Muscle of arm (tissue), 14 donors: ENCODE measurements at places on chromosomes 6 and 20. TPM values are rescaled to one million over a fixed set of nuclear protein-coding genes. Genes with fewer than 3 reads are reported as not detected.

DNA sequence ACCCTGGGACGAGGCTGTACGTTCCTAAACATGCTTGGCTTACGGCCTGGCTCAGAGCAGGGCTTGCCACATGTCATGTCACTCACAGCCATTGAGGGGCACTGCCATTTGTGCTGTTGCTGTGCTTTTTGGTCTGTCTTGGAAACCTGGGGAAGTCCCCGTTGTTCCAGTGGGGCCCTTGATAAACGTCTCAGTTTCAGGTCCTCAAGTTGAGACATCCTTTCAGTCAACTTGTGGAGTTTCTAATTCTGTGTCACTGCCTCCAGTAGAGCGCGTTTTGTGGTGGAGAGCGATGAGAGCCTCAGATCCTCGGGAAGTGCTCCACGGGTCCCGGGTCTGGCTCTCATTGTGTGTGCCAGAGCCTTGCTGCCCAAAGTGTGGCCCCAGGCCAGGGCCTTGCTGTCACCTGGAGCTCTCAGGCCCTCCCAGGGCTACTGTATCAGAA is 43.0 kb upstream of the CCR6 start:
- no peak for DNase-seq

DNA sequence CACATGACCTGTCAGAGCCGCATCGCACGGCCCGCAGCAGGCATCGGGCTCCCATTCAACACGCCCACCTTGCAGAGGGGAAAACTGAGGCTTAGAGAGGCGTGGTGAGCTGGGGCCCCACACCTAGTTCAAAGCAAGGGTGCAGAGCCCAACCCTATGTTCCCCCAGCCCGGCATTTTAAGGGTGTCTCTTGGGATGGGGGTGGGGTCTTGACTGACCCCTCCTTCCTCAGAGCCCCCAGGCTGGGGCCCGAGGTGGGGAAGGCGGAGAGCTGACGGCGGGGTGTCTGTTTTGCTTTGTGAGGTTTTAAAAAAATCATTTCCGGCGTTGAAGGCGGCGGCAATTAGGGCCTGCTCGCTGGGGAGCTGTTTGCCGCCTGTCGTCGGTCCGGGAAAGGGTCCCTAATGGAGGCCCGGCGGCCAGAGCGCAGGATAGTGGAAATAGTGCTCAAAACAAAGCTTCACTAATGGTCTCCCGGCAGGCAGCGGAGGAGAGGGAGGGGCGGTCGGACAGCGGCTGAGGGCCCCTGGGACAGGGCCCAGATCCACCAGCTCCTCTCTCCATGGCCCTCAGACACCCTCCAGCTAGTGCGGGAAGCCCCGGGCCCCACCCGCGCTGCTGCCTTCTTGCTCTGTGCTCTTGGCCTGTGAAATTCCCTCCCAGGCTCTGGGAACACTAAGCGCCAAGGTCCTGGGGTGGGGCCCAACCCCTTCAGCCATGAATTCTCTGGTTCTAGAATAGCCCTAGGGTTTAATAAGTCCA is 11.9 kb downstream of the VSTM2L start:
- no peak for DNase-seq

The SAMD3 gene
- 0.99 TPM for polyA plus RNA-seq

DNA sequence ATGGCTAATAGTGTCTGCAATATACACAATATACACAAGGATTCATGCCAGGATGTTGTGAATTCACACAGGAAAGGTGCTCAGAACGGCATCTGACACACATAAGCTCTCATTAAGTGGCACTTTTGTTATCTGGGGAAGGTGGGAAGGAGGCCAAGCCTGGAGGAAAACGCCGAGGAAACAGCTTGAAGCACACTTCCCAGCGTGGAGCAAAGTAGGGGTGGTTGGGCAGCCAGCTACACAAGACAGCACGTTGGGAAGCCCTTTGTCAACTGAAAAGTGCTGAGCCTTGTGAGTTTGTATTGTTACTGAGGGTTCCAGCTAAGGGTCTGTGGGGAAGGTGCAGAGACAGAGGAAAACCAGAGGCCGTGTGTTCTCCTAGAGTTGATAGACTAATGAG is 181.0 kb downstream of the ZMYND8 start:
- DNase-seq, result no peak

DNA sequence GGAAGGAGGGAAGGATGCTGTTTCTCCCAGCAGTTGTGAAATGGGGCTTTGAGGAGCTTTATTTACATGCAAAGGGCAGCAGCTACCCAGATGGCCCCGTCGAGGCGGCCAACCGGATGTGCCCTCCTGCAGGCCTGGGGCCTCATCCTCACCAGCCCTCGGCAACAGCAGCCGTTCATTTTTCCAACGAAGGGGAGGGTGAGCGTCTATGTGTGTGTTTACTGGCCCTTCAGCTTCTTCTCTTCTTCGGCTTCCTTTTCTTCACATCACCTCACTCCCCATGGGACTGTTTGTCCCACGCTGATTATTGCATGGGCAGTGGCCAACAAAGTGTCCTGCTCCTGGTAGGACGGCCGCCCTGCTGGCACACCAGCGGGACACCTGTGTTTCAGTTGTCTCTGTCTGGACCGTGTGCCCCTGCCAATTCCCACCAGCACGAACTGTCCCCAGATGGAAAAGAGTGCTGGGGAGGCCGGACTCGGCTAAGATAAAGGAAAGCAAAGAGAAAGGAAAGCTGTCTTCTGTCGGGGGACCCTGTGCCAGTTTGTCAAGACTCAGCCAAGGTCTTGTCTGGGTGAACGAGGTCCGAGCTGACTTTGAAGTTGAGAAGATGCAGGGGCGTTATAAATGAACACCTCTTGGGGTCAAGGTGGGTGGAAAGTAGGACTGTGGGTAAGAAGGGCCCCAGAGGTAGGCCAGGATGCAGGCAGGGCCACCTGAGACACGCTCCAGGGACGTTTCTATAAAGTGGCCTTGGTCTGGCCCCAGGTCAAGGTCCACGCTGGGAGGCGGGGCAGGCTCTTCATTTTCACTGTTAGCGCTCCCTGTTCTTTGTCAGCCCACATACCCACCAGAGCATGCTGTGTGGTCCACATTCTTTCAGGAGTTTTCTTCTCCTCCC is 57.0 kb downstream of the FAM50B start:
- no peak for DNase-seq

DNA sequence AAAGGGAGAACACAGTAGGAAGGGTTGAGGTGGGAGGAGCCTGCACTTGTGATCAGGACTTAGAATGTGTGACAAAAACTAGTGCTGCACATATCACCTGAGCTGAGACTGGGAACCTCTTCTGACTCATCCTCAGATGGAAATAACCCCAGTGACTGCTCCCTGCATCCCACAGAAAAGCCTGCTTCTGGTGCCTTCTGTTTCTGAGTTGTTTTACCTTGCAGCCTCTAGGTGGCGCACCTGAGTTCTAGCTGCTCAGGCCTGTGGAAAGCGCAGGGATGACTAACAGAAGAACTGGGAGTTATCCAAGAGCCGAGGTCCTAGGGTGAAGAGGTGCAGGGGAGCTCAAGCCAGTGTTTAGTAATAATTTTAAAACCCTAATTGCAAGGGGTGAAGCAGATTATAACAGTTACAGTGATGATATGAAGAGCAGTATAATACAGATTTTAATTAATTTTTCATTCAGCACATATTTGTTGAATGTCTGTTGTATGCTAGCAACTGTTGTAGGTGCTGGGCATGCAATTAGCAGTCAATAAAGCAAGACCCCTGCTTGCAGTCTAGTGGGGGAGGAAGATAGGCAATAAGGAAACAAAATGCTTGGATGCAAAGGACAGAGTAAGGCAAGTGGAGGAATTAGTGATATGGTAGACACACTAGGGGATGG is 302.5 kb downstream of the DHX35 start:
- DNase-seq, result peak; percentile 70

- DNase-seq, result no peak
These were observed 92.2 kb downstream of the MCHR2 start for GRCh38 chr6:99901596-99902384.
